GM12892 (cell line): ENCODE measurements at places on chromosomes 3 and 15.
A peak's percentile ranks its signal among the peaks of the same experiment; 100 is the strongest.

DNA sequence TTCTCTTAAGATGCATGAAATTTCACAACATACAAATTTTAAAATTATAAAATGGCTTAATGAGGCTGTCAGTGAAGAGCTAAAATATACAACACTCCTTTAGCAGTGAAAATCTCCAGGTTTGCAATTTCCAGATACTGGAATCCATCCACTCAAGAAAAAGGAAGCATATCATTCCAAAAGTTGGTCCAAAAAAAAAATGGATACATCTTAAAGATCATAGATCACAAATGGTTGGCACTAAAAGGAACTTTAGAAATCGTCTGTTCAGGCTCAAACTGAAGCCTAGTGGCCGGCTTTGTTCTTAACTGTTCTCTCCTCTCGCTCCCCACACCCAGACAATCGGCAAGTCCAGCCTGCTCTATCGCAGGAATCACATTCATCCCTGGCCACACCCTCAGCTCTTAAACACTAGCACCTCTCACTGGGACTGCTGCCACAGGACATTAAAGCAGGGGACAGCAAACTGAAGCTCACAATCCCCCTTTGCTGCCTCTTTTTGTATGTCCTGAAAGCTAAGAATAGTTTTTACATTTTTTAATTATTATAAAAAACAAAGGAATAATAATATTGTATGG is 130.3 kb upstream of the CDIN1 start:
- no peak for DNase-seq

DNA sequence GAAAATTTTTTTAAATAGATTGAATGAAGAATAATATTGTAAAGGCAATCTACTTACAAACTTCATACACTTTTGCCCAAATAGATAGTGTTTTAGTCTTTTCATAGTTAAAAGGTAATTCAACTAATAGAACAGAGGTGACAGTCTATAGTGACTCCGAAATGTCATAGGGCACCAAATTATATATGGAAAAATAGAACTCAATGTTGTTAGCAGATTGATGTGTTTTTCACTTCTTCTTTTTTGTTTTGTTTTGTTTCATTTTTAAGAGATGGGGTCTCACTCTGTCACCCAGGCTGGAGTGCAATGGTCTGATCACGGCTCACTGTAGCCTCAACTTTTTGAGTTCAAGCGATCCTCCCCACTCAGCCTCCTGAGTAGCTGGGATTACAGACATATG is 721 bp downstream of the CSTA start:
- DNase-seq = no peak

GRCh38 chr3:182491577-182491976 is 301.7 kb upstream of the ATP11B start:
- no peak for DNase-seq

DNA sequence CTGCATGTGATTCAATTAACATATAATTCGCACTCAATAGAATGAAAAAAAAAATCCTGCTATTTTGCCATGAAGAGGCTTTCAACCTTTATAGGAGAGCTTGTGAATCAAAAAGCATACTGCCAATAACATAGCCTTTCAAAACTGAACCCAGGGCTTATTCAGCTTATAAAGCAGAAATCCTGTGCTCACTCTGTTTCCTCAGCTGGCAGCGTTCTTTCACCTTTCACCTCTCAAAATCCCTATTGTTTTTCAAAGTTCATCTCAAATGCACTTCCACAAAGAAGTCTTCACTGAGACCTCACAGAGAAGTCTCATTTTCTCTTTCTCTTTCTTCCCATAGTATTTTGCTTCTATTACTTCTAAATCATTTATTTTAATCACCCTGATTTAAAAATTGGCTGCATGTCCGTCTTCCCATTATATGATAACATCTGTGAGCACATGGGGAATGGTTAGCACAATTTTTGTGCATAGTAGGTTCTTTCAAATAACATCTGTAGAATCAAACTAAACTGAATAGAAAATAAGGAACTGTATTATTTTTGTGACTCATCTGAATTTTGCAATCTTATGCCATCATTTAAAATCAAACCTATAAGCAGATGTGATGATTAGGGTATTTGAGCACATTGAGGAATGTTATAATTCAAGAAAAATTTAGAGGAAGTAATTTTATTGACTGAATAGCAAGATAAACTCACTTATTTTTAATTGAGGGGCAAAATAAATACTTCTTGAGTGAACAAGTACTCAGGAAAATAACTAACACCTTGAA is 373.4 kb downstream of the NLGN1 start:
- no peak for DNase-seq

DNA sequence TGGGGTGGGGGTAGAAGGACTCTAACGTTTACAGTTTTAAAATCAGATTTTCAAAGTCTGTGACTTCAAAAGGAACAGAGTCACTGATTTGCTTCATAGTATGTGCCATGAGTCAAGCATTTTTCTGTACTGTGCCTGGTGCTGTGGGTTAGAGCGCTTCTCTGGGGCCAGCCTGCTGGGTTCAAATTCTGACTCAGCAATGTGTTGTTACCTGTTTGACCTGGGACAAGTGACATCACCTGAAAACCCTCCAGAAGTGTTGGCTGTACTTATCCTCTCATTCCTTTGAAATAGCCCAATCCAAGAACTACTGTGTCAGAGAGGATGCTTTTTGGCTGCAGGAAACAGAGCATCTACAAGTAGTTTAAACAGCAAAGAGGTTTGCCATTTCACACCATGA is 101.7 kb downstream of the LSM3 start:
- DNase-seq = no peak

DNA sequence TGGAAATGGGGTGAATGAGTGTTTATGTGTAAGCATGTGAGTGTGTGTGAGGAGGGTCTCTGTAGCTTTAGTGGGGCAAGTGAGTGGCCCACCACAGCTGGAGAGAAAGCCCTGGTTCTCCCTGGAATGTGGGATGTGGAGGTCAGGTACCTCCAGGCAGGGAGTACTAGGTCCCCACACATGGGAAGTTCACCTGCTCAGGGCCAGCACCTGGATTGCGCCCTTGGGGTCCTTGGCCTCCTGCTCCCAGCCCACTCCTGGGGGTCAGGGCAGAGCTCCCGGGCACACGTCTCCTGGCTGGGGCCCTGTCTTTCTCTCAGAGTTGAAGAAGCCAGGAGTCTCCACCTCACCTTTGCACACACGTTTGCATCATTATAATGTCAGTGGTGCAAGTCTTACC is 40.0 kb upstream of the TMCC1 start:
- no peak for DNase-seq

GRCh38 chr3:132535575-132536441 is 61.3 kb upstream of the ACKR4 start:
- peak; percentile 13 for DNase-seq

GRCh38 chr3:149134575-149134974 is 5.1 kb downstream of the HPS3 start:
- DNase-seq = no peak

DNA sequence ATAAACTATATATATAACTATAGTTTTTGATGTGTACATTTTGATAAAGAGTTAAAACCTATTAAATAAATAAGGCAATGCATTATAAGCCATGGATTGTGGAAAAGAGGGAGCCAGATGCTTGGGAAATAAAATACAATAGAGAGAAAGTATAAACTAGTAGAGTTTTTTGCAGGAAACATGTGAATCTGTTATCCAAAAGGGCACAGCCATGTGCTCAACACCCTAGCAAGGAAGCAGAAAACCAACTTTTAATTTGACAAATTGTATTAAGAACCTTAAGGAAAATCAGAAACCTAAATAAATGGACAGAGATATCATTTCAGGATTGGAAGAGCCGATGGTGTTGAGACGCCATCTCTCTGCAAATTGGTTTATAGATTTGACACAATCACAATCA is 63.5 kb downstream of the ITGB5 start:
- no peak for DNase-seq

DNA sequence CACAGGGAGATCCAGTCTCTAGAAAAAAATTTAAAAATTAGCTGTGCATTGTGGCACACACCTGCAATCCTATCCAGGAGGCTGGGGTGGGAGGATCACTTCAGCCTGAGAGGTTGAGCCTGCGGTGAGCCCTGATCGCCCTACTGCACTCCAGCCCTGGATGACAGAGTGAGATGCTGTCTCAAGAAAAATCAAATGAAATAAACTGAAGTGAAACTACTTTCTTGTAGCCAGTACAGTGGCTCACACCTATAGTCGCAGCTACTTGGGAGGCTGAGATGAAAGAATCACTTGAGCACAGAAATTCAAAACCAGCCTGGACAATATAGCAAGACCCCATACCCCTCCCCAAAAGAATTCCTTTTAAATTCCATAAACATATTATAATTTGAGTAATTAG is 35.4 kb downstream of the SMARCC1 start:
- no peak for DNase-seq

- DNase-seq = no peak
Measured at GRCh38 chr15:90761629-90762028, 44.5 kb downstream of the BLM start.
